Nucleus accumbens (tissue), 56 donors: ENCODE measurements at places on chromosomes 6 and 20.

GRCh38 chr6:5776706-5777390 lies 229.9 kb downstream of the NRN1 start:
- no peak for DNase-seq

- no peak for DNase-seq
Observed at GRCh38 chr20:61299104-61299503, 47.0 kb downstream of the CDH4 start.

GRCh38 chr6:144931172-144932035 lies 646.3 kb downstream of the UTRN start:
- DNase-seq: no peak

DNA sequence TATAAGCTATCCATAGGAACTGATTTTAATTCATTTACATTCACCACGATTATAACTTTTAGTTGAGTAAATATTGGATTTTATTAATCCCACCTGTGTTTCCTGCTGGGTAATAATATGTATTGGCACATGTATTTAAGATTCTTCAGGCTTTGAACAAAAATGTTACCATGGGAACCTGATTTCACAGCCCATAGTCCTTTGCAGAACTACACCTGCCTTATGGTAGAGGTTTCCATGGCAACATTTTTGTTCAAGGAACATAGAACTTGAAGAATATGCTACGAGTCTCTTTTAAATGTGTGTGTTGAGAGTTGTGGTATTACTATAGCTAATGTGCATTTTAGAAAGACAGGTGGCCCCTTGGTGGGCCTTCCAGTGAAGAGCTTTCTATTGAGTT lies 317.4 kb downstream of the SAMD5 start:
- no peak for DNase-seq

GRCh38 chr6:132161283-132161682 lies 210.1 kb upstream of the CCN2 start:
- no peak for DNase-seq

DNA sequence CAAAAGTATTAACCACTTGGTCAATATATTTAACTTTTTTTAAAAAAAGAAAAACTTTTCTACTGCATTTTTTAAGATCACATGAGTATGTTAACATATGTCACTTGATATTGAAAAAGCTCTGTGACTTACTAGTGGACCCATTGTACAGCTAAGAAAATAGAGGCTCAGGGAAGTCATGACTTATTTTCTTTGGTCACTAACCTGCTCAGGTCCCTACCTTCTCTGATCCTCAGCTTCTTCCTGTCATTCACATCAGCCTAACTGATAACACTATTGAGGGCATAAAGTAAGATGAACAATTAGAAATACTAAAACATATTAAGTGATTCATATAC lies 19.8 kb downstream of the AGPAT4 start:
- DNase-seq: no peak

DNA sequence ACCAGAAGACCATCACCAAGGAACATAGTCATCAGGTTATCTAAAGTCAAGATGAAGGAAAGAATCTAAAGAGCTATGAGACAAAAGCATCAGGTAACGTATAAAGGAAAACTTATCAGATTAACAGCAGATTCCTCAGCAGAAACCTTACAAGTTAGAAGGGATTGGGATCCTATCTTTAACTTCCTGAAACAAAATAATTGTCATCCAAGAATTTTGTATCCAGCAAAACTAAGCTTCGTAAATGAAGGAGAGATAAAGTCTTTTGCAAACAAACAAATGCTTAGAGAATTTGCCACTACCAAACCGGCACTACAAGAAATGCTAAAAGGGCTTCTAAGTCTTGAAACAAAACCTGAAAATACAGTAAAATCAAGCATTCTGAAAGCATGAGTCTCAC lies 71.0 kb downstream of the HECA start:
- DNase-seq: no peak

- DNase-seq: no peak
Observed at GRCh38 chr6:162852840-162853577, 125.2 kb downstream of the PACRG start.

DNA sequence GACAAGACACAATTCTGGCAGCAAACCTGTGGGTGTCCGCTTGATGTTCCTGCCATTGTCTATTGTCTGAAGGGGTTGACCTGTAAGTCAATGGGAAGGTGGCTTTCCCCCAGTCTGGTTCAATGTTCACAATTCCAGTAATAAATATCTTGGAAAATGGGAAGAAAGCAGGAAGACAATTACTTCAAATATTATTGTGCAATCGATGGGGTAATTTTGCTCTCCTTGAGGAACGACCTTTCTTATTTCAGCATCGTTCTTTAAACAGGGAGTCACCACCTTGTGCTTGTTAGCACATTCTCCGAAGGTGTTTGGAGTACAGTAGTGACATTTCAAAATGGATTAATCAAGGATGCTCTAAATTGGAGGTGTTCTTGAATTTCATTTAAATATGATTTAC lies 136.9 kb downstream of the BTBD3 start:
- no peak for DNase-seq

DNA sequence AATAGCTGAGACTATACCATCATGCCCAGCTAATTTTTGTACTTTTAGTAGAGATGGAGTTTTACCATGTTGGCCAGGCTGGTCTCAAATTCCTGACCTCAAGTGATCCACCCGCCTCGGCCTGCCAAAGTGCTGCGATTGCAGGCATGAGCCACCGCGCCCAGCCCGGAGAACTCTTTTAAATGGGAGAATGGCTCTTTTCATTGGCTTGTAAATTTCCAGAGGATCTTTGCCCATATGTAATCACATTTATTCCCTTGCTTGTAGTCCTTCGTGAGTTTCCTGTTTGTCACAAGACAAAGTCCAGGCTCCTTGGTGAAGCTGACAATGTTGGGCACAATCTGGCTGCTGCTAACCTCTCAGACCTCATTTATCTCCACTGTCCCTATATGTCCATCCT lies 135.1 kb downstream of the CEP57L1 start:
- DNase-seq: no peak

DNA sequence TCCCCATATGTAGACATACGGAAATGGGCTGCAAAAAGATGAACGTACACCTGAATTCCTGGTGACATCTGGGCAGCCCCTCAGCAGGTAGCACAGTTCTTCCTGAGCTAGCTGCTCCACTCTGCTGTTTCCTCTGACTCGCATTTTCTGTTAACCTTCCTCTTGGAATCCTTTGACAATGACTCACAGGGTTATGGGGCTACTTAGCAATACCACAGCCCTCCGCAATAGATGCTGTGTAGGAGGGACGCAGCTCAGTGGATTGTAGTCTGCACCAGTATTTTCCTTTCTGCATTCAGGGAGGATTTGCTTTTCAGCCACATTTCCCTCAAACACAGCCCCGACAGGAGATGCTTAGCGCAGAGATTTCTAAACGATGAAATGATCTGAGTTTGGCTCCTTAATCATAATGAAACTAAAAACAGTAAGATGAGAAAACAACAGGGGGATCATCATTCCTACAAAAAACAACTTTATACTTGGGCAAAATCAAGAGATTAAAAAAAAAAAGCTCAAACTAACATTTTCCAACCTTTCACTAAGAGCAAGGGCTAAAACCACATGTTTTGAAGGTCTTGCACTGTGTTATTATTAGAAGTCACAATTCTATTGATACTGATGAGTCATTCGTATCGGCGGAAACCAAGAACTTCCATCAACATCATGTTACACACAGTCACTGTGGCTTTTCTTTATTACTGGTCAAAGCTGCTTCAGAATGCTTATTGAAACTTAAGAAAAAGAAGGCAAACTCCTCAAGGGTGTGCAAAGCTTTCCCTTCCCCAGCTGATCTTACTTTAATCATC lies 12.2 kb downstream of the BACH2 start:
- no peak for DNase-seq

- no peak for DNase-seq
Observed at GRCh38 chr6:13492357-13492756, 5.0 kb upstream of the GFOD1 start.

DNA sequence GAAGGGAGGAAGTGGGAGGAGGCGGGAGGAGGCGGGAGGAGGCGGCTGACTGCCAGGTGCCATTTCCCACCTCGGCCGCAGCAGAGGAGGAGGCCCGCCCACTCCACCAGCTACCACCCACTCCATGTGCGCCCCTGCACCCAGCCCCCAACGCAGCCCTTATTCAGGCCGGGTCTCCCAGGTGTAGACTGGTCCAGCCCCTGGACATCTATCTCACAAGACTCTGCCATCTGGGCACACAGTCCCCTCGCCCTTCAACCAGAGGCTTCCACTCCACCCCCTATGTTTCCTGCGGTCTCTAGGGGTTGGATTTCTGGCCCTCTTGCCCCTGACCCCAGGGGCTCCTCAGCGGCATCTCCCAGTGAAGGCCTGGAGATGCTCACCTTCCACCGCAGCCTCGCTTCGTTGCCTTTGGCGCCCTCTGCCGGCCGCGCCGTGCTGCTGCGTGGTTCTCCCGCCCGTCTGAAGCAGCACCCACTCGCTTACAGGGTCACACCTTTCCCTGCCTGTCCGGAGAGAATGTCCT lies 32.6 kb upstream of the FAM83D start:
- peak; percentile 72 for DNase-seq

DNA sequence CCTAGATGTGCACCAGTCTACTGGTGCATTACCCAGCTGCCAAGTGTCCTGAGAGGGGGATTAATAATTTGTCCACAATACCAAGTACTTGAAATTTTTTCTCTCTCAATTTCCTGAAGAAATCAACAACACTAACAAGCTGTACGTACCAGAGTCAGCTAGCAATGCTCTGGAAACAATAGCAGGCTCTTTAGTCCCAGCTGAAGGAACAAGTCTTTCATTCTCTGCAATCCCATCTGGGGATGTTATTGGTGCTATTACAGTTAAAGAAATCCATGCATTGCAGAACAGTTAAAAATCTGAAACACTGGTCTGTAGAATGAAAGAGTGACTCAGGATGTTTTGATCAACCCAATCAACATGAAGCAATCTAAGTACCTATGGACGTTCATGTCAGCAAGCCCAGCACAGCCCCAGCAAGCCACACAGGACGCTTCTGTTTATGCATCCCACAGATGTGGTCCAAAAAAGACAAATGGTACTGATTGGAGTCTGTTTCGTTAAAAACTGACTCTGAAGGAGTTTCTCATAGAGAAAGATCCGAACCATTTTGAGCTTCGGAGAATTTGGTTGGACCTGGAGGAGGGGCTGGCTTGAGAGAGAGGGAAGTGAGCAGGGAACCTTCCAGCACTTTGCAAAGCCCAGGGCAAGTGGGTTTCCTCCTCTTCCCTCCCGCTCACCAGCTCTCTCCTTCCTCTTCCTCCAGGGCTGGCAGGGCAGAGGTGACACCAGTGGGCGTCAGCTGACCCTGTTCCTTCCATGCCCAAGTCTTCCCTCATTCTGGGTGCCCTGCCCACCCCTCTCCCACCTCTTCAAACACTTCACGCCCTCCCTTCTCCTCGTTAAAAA lies 11.9 kb downstream of the PRR18 start:
- DNase-seq: no peak

DNA sequence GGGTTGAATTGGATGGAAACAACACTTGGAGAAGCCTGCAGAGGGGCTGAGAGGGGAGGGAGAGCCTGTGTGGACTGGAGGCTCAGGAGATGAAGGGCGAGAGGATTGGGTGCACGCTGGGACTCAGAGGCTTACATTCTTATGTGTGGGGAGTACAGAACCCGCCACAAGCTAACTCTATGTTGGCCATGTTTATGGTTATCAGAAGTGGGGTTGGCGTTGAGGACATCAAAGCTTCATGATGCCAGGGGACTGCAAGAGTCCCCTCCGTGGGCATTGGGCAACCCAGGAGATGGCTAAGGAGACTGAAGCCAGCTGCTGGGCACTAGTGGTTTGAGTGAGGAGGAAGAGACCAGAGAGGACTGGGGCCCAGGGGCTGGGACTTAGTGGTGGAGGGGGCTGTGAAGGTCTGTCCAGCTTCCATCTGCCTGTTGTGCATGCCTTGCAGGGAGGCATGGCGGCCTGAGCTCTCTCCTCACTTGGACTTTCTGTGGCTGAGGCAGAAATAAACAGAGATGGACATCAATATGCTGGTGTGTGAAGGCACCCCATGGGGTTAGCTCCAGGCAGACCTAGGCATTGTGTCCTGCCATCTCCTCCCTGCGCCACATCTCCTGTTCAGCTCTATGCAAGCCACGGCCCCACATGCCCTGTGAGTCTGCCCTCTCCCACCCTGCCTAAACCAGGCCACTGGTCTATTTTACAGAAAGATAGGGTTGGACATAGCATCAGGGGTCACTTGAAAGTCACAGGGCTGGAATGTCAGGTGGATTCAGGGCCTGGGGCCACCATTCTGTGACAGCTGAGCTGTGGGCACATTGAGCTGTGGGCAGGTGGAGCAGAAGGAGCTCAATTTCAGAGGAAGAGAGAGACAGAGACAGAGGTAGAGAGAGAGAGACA lies 61.6 kb downstream of the PHACTR3 start:
- DNase-seq: no peak

DNA sequence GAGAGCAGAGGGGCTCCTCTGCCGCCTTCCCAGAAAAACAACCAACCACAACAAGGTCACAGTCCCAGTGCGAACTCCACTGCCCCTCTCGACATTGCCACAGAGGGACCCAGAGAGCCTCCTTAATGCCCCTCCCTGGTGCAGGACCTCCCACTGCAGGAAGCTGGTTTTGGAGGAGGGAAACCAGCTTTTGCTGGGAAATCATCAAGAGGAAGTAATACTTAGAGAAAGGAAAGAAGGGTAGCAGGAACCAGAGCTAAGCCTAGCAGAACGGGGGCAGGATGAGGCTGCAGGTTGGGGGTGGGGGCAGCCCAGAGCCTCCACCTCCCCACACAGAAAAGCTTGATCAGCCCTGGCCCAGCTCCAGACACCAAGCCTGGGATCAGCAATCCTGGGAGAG lies 37.7 kb upstream of the SIRPA start:
- DNase-seq: no peak

GRCh38 chr6:131754715-131755567 lies 44.1 kb upstream of the CTAGE9 start:
- no peak for DNase-seq

- no peak for DNase-seq
Observed at GRCh38 chr6:25579902-25580495, 72.0 kb upstream of the SCGN start.

DNA sequence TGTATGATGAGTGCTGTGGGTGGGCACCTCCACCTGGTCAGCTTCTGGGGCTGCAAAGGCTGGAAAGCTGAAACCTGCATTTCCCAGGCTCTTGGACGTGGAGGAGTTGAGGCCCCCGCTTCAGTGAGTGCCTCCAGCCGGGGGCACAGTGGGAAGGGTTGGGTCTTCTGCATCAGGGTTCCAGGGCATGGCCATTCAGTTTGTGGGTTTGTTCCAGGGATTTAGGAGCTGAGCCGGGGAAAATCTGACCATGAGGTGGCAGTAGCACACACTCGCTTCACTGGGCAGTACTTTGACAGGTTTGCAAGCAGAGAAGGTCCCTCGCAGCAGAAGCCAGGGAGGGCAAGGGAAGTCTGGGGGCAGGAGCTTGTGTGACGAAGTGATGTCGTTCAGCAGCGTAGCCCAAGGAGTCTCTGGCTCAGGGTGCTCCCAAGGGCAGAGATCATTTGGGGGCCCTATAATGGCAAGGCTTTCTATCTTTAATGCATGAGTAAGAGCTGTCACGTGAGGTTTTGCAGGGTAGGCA lies 69.5 kb upstream of the SULF2 start:
- no peak for DNase-seq

GRCh38 chr6:70667711-70668498 lies at the start of gene SMAP1:
SMAP1 (plus strand) TSS chr6:70667883; CDS start chr6:70668024, 141 bp downstream.
- peak; percentile 85 for DNase-seq

- DNase-seq: no peak
Observed at GRCh38 chr20:50731930-50732690, 730 bp downstream of the PARD6B start.
